Subcutaneous preadipocyte (primary cell): ENCODE measurements at places on chromosomes 1 and 21. TPM values are rescaled to one million over a fixed set of nuclear protein-coding genes. Genes with fewer than 3 reads are reported as not detected.

Gene KCND3
- total RNA-seq = under 0.01 and 0.37 TPM in 2 replicates

Gene MX2
- 1.8 and 8.1 TPM in 2 replicates for total RNA-seq

Gene LAMC1
- total RNA-seq = 598 and 810 TPM in 2 replicates

Gene SLC35D1
- total RNA-seq = 9.6 and 12.5 TPM in 2 replicates

Gene TOR1AIP1
- 37.7 and 38.9 TPM in 2 replicates for total RNA-seq

Gene HPCAL4
- not detected in 2 replicates for total RNA-seq
